ENCODE measurements at places on chromosomes 6 and 20. TPM values are rescaled to one million over a fixed set of nuclear protein-coding genes. Genes with fewer than 3 reads are reported as not detected.

DNA sequence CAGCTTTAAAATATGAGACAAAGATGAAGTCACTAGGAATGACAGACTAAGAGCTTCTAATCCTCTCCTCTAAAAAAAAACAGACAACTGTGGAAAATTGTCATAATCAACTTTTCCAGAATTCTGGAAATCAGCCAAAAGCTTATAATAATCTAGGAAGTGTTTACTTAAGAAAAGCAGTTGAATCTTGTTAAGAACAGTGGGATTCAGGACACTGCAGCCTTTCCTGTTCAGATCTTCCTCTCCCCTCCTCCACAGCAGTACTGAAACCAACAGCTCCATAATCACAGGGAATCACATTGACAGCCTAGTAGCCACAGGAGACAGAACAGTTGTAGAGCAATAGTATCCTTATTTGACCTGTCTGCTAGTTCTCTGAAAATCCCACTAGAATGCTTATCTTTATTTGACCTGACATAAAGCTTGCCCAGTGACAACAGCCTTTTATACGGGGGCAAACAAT lies 41.6 kb downstream of the IBTK start:
- H3K27me3 ChIP-seq, result no peaks in the 10 kb centered on the region
- H3K4me1 ChIP-seq, result peaks cover 7% of the 10 kb centered on the region
- peaks cover 4% of the 10 kb centered on the region for H3K36me3 ChIP-seq
- DNase-seq, result no peak
- no peak overlapping the region for H3K27ac ChIP-seq

GRCh38 chr6:157433678-157434081 lies 52.7 kb downstream of the ZDHHC14 start:
- DNase-seq, result no peak
- H3K4me3 ChIP-seq, result no peak overlapping the region
- no peak overlapping the region for H3K27ac ChIP-seq
- peaks cover 15% of the 10 kb centered on the region for H3K4me1 ChIP-seq
- H3K27me3 ChIP-seq, result no peaks in the 10 kb centered on the region
- H3K36me3 ChIP-seq, result peaks cover 2% of the 10 kb centered on the region

Gene EDN1
- 0.57 TPM for total RNA-seq

DNA sequence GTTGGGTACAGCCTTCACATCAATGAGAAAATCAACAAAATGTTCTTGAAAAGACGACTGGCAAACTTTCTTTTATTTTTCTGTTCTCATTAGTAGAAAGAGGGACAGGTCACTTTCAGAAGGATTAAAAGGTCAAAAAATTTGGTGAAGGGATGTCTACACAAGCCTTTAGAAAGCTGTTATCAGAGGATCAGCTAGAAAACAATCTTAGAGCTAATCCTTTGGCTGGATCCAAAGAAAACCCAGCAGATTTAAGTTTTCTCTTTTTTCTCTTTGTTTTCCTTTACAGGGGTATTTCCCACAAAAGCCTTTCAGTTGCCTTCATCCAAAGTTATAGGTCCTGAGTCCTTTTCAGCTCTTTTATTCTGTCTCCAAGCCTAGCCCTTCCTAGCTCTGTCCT lies 57.3 kb upstream of the EDN1 start:
- DNase-seq, result no peak
- peak overlapping the region; percentile 47 for H3K4me3 ChIP-seq
- H3K36me3 ChIP-seq, result no peaks in the 10 kb centered on the region
- peak overlapping the region; percentile 74 for H3K27ac ChIP-seq
- H3K4me1 ChIP-seq, result peaks cover 22% of the 10 kb centered on the region
- H3K27me3 ChIP-seq, result peaks cover 18% of the 10 kb centered on the region

Gene DDR1
- total RNA-seq, result 1.8 TPM

- no peaks in the 10 kb centered on the region for H3K27me3 ChIP-seq
- H3K4me3 ChIP-seq, result peak overlapping the region; percentile 96
- no peak for DNase-seq
- peaks cover 34% of the 10 kb centered on the region for H3K4me1 ChIP-seq
- H3K36me3 ChIP-seq, result peaks cover 3% of the 10 kb centered on the region
Measured at GRCh38 chr6:8435845-8436168, 462 bp upstream of the SLC35B3 start.

DNA sequence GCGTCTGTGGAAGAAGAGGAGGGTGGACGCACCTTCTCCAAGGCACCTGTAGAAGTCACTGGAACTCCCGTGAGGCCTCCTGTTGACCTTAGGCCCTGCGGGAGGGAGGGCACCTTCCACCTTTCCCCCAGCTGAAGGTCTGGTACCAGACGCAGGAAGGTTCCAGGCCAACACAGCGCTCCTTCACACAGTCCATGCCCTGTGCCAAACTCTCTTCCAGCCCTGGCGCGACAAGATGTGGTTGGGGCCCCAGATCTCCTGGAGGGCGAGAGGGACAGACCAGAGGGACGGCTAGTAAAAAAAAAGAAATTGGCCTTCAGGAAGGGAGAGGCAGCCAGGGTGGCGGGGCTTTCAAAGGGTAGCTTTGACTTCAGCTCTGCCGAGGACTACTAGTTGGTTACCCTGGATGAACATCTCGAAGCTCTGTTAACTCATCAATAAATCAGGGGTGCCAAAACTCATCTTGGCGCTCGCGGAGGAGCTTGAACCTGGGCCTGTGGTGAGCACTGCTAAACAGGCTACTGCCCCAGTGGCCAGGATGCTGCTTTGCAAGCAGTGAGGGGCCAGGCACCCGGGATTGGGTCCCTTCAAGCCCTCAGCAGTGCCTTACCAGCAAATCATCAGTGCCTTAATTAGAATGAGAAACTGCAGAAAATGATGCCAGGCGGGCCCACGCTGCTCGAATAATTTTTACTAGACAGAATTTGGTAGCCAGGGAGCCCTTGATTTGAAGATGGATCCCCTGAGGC lies 14.9 kb downstream of the AARS2 start:
- H3K4me3 ChIP-seq, result peak overlapping the region; percentile 66
